Lower leg skin (tissue), 4 donors: ENCODE measurements at places on chromosomes 5 and 9. TPM values are rescaled to one million over a fixed set of nuclear protein-coding genes. Genes with fewer than 3 reads are reported as not detected.

- no peak for DNase-seq
Measured at GRCh38 chr5:168878135-168878745, 299.1 kb upstream of the PANK3 start.

- DNase-seq, result no peak
Measured at GRCh38 chr5:117568622-117569021, 994.0 kb upstream of the SEMA6A start.

DNA sequence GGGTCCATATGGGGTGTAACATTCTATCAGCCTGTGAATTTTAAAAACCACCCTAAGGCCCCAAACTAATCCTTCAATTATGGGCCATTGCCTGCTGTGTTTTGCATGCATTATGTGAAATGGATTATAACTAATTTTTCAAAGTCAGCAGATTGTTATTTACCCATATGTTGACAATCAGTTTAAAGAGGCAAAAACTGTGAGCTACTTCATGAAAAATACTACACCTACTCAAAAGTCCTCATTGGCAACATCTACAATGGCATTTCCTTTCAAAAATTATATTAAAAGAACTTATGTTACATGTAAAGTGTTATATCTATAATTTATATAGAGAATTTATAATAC, 49.0 kb upstream of the KIF2A start:
- no peak for DNase-seq

KIF12 gene
- 3.2 TPM for total RNA-seq

DNA sequence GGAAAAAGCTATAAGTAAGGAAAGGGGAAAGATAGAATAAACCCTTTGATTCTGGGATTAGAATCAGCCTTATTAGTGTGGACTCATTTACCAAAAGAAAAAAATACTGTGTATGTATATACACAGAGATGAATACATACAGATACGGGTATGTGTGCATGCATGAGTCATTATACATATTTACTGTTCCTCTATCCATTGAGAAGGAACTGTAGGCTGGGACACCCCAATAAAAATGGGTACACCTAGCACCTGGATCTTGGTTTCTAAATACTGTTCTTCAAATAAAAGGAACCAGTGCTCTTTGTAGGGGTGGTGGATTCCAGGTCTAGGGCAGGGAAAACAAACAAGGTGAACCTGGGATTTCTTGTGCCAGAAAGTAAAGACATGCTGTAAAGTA, 48.3 kb downstream of the WHRN start:
- DNase-seq, result no peak

ROPN1L gene
- total RNA-seq, result 0.71 TPM

GRCh38 chr5:105807290-105807689, 1863.4 kb downstream of the EFNA5 start:
- DNase-seq, result no peak

GZMA gene
- not detected for total RNA-seq

SYNPO gene
- 3.9 TPM for total RNA-seq

DNA sequence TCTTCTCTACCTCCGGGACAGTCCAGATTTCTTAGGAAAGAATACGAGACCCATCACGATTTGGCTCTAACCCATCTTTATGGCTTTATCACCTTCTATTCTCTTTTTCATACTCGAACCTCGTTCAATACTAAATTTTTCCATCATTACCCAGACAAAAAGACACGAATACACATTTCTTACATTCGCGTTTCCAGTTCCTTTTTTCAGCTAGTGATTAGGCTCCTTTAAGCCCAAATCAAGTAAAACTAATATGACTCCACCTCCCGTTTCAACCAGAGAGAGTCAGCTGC, 506 bp downstream of the ZBTB6 start:
- DNase-seq, result no peak

GRCh38 chr9:114790521-114790920, 15.3 kb downstream of the TNFSF15 start:
- no peak for DNase-seq

DNA sequence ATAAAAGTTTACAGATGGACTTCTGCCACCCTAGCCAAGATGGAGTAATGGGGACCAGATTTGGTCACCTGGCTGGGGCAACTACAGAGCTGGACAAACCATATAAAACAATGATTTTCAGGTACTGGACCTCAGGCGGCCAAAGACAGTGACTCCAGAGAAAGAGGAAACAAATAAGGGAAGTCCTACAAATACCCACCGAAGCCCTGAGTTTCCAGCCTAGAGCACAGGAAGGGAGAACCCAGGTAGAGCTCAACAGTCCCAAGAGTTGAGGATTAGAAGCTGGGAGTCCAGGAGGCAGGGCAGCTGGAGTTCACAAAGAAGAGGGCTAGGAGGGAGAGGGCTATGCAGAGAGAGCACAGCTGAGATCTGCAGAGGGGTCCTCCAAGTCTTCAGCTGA, 106.7 kb upstream of the NR5A1 start:
- no peak for DNase-seq
